ENCODE measurements at places on chromosomes 6 and 20.

- no peak for DNase-seq
Observed at GRCh38 chr6:131778169-131778568, 29.7 kb upstream of the ENPP1 start.

- DNase-seq, result no peak
Observed at GRCh38 chr20:24479106-24479505, 9.7 kb downstream of the SYNDIG1 start.

GRCh38 chr20:6806275-6806674, 38.8 kb downstream of the BMP2 start:
- no peak for DNase-seq

DNA sequence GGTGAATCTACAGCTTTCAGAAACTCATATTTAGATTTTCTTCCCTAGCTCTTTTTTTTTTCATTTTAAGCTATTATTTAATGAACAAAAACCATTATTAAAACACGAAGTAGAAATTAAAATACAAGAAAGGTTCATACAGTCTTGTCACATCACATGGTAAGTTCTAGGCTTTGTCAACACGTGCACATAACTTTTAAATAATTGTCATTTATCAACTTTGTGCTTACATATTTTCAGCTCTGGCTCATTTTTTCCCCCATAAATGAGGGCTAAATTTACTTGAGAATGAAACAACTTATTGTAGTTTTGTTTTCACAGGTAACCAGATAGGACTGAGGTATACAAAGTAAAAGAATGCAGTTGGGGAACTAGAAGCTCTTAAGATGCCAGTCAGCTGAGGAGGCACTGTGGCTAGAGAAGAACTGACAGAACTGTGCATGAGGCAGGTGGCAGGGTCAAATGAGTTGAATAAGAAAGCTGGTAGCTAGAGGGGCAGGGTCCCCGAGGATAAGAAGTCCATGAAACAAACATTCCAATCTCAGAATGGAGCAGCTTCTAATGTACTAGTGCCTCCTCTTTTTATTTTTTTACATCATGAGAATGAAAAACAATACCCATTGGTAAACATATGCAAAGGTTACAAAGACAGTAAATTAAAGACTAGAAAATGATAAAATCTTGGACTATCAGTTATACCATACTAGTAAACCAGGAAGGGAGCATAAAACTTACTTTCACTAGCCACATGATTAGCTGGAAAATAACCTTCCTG, 141.5 kb downstream of the MYB start:
- peak; percentile 26 for DNase-seq

- no peak for DNase-seq
Observed at GRCh38 chr20:25248786-25249172, 894 bp downstream of the PYGB start.

GRCh38 chr20:21141825-21142224, 15.9 kb downstream of the KIZ start:
- no peak for DNase-seq

DNA sequence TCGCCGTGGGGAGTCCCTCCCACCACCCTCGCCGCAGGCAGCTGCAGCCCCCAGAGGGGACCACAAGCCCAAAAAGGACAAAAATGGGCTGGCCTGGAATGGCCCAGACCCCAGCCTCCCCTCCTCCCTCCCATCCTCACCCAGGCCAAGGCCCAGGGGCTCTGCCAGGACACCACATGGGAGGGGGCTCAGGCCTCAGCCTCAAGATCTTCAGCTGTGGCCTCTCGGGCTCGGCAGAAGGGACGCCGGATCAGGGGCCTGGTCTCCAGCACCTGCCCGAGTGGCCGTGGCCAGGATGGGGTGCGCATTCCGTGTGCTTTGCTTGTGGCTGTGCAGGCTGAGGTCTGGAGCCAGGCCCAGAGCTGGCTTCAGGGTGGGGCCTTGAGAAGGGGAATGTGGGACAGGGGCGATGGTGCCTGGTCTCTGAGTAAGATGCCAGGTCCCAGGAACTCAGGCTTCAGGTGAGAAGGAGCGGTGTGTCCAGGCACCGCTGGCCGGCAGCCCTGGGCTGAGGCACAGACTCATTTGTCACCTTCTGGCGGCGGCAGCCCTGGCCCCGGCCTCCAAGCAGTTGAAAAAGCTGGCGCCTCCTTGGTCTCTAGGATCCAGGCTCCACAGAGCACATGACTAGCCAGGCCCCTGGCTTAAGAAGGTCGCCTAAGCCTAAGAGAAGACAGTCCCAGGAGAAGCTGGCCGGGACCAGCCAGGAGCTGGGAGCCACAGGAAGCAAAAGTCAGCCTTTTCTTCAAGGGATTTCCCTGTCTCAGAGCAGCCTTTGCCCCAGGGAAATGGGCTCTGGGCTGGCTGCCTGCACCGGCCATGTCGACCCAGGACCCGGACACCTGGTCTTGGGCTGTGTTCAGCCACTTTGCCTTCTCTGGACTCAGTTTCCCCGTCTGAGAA, 35.2 kb upstream of the MRGBP start:
- DNase-seq, result no peak

- DNase-seq, result no peak
Observed at GRCh38 chr6:56058636-56059035, 183.2 kb upstream of the BMP5 start.

- no peak for DNase-seq
Observed at GRCh38 chr6:156943816-156944215, 166.6 kb downstream of the ARID1B start.

DNA sequence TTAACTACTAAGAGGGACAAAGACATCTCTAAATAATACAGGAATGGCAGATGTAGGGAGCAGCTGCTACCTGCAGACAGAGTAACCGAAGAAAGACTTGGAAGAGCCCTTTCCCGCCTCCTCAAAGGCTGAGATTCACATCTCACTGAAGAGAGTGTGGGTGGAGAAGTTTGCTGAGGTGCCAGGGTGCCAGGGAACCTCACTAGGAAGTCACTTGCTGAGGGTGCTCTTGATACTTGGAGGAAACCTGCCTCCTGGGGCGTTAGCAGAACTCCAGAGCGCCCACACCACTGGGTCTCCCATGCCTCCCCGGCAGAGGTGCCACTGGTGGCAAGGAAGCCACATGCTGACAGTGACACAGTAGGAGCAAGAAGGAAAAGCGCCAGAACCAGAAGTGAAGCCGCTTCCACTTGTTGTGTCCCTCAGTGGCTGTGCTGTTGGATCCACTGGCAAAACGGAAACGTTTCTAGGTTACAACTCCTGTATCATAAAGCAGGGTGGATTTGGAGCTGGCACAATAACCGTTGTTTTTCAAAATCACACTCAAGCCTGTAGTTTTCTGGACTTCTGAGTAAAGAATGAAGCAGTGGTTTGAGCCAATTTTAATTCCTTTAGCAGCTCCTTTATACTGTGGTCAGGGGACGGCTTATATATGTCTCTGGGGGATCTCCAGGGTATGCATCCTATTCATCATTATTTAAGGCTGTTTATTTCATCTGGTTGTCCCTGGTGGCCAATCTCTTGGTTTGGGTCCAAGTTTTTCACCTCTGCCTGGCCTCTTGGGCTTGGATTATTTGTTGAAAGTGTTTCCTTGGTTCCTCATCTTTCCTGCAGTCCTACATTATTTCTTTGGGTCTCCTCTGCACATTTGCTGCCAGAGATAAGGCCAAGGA, 64.5 kb downstream of the CDC5L start:
- DNase-seq, result no peak

DNA sequence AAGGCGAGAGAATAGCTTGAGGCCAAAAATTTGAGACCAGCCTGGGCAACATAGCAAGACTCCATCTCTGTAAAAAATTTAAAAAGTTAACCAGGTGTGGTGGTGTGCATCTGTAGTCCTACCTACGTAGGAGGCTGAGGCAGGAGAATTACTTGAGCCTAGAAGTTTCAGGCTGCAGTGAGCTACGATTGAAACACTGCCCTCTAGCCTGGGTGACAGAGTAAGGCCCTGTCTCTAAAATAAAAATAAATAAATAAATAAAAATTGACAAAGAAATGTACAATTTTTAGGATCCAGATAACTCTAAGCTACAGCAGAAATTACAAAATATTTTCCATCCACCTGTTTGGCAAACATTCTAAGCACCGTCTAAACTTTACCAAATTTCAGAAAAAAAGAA, 941.0 kb upstream of the ADGRB3 start:
- DNase-seq, result no peak

DNA sequence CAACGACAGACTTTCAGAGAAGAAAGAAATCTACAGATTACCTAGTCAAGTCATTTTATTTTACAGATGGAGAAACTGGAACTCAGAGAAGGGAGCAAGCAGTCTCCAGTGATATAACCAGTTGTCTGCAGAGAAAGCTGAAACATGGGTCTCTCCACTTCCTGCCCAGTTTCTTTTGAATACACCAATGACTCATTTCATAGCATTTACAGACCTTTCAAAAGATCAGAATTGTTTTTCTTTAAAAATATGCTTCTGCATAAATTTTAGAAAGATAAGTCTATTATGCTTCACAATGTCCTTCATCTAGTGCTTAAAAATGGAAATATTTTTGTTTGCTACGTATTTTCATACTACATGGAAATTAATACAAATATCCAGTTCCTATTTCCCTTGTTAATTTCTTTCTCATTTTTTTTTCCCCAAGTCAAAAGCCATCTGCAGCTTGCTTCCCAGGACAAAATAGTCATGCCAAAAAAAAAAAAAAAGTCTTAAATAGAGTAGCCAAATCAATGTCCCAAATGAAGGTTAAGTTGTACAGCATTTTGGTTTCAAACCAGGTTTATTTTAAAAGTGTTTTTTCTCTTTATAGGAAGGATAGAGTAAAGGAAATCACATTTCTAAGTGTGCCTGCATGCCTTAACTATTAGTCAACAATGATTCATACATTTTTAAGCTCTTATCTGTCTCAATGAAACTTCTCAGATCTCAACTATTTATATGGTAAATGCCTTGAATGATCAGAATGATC, 36.9 kb downstream of the ARHGAP18 start:
- no peak for DNase-seq

GRCh38 chr6:47733879-47734558, 35.6 kb downstream of the ADGRF4 start:
- no peak for DNase-seq

DNA sequence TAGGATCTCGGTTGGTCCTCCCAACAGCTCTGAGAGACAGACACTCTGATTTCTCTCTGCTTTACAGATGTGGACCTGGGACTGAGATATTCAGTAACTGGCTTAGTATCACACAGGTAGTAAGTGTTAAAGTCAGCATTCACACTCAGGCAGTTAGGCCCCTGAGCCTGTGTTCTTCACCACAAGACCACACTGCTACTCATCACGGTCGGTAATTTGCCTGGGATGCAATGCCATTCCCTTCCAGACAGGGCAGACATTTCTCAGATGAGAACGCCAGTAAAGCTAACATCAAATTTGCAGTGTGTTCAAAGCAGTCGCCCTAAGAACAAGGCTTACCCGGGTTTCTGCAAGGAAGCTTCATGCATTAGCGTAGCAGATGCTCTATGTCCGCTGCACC, 39.8 kb upstream of the HIVEP1 start:
- DNase-seq, result no peak

DNA sequence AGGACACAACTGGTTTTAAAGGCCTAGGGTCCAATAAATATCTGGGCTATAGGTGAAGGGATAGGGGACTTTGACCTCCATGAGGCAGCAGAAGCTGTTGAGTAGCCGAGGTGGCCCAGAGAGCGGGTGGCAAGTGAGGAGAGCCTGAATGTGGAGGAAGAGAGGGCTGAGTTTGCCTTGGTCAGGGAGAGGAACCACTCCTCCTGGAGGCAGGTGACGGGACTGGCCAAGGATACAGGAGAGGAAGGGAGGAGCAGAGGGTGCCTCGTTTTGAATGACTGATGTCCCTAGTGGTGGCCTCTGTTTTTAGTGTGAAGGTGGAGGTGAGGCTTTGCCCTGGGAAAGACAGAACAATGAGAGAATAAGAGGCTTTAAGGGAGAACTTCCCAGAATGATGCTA, 19.1 kb upstream of the AAR2 start:
- DNase-seq, result no peak

DNA sequence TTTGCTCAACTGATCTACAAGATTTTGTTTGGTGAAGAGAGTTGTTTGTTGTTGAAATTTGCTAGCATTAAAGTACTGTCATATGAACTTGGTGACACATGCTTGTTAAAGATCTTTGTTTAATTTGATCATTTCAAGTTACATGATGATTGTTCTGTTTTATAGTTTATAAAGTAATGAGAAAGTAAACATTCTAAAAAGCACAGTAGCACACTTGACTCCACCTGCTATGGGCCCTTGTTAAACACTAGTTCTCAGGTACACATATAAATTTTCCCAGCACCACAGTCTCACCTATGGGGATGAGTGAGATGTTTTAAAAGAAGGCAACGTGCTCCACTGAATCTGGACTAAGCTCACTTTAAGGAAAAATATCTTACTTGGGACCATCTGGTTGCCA, 14.1 kb downstream of the MCHR2 start:
- no peak for DNase-seq

DNA sequence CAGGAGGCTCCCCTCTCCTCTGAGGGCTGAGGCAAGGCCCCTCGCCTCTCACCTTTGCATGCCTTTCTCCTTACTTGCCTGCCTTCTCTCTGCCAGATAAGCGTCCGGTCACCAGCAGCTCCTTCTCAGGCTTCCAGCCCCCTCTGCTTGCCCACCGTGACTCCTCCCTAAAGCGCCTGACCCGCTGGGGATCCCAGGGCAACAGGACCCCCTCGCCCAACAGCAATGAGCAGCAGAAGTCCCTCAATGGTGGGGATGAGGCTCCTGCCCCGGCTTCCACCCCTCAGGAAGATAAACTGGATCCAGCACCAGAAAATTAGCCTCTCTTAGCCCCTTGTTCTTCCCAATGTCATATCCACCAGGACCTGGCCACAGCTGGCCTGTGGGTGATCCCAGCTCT, 21.3 kb upstream of the PPARD start:
- DNase-seq, result no peak

DNA sequence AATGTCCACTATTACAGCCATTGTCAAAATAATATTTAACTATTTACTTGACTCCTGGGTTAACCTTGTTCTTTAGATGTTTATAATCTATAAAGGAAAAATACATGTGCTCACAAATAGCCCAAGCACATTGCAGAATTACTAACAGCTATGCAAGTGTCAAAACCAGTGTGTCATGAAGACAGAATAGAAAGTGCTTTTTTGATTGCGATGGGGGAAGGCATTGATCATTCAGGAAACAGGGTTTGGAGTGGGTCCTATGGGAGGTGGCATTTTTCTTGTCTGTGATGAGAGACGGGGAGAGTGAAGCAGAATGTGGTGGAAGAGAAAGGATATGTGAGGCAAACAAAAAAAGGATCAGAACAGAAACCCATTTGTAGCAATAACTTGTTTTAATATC, 1.0 kb upstream of the AGPAT4 start:
- DNase-seq, result no peak

DNA sequence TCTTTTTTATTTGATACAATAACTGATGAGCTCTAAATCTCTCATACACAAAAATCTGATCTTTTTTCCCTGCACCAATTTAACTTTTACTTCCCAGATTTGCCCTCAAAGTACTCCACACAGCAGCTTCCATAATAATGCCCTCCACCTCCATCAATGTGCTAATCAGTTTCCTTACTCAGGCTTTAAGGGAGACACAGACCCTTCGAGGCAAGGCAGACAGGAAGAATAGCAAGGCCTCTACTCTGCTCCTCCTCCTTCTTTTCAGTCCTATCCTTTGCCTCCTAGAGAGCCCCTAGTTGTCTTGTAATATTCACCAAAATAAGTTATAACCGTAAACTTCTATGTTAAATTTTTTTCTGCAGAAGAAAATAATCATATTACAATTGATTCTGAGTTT, 444.9 kb upstream of the RNF217 start:
- no peak for DNase-seq

- DNase-seq, result no peak
Observed at GRCh38 chr20:13428684-13429083, 207.6 kb downstream of the ISM1 start.

- no peak for DNase-seq
Observed at GRCh38 chr6:119470893-119471542, 121.5 kb upstream of the MAN1A1 start.

- no peak for DNase-seq
Observed at GRCh38 chr6:155125906-155126305, 130.8 kb downstream of the TIAM2 start.
